ENCODE measurements at places on chromosomes 12 and 14. TPM values are rescaled to one million over a fixed set of nuclear protein-coding genes. Genes with fewer than 3 reads are reported as not detected.

GRCh38 chr12:20375560-20375959 lies 7.2 kb downstream of the PDE3A start:
- peaks cover 3% of the 10 kb centered on the region for H3K27me3 ChIP-seq
- no peak overlapping the region for H3K4me3 ChIP-seq
- DNase-seq: no peak
- H3K36me3 ChIP-seq: no peaks in the 10 kb centered on the region
- H3K27ac ChIP-seq: no peak overlapping the region
- peaks cover 26% of the 10 kb centered on the region for H3K4me1 ChIP-seq

The RTL1 gene
- total RNA-seq: not detected

GRCh38 chr14:92404938-92405337 lies 82.0 kb downstream of the SLC24A4 start:
- H3K4me3 ChIP-seq: no peak overlapping the region
- H3K36me3 ChIP-seq: no peaks in the 10 kb centered on the region
- H3K27me3 ChIP-seq: no peaks in the 10 kb centered on the region
- peaks cover 10% of the 10 kb centered on the region for H3K4me1 ChIP-seq
- H3K27ac ChIP-seq: no peak overlapping the region
- DNase-seq: no peak

The SLC7A7 gene
- 67.0 TPM for total RNA-seq

- no peak overlapping the region for H3K4me3 ChIP-seq
- H3K27ac ChIP-seq: no peak overlapping the region
- no peaks in the 10 kb centered on the region for H3K27me3 ChIP-seq
- H3K36me3 ChIP-seq: no peaks in the 10 kb centered on the region
Measured at GRCh38 chr14:51614707-51615106, 37.0 kb upstream of the FRMD6 start.

DNA sequence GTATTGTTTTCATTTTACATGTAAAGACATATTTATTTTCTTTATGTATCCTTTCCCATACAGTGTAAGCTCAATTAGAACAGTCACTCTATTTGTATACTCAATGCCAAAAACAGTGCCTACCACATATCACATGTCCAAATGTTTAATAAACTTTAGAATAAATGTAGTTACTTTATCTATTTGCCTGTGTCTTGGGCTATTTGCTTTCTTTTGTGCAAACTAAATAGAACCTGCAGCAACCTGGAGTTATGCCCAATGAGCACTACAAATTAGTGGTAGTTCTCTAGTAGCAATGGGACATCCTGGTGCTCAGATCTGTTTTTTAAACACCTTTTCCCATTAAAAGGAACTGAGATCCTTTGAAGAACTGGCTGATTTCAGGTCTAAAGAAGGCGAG lies 186.7 kb downstream of the PPFIA2 start:
- H3K27ac ChIP-seq: no peak overlapping the region
- no peak for DNase-seq
- no peaks in the 10 kb centered on the region for H3K27me3 ChIP-seq

GRCh38 chr12:79056775-79057174 lies 192.2 kb downstream of the SYT1 start:
- no peaks in the 10 kb centered on the region for H3K27me3 ChIP-seq
- no peak overlapping the region for H3K4me3 ChIP-seq
- H3K36me3 ChIP-seq: no peaks in the 10 kb centered on the region
- H3K27ac ChIP-seq: no peak overlapping the region

- H3K4me1 ChIP-seq: no peaks in the 10 kb centered on the region
- DNase-seq: no peak
- H3K36me3 ChIP-seq: no peaks in the 10 kb centered on the region
Measured at GRCh38 chr12:81340910-81341309, 263.0 kb downstream of the ACSS3 start.

The CLECL1 gene
- total RNA-seq: 2.7 TPM
